ENCODE measurements at places on chromosomes 16 and 17.

DNA sequence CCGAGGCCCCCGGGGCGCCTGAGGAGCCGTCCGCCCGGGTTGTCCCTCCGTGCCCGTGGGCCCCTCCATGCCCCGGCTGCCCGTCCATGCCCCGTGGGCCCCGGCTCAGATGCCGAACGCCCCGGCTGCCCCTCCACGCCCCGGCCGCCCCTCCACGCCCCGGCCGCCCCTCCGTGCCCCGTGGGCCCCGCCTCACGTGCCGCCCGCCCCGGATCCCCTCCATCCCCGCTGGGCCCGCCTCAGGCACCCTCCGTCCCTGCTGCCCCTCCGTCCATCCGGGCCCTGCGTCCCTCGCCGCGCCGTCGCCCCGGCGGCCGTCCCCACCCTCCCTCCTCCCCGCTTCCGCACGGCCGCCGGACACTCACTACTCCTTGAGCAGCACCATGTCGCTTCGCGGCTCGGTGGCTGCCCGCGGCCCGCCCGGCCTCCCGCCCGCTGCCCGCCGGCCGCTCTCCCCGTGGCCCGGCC lies 382 bp downstream of the PITPNA start:
- DNase-seq, result no peak

DNA sequence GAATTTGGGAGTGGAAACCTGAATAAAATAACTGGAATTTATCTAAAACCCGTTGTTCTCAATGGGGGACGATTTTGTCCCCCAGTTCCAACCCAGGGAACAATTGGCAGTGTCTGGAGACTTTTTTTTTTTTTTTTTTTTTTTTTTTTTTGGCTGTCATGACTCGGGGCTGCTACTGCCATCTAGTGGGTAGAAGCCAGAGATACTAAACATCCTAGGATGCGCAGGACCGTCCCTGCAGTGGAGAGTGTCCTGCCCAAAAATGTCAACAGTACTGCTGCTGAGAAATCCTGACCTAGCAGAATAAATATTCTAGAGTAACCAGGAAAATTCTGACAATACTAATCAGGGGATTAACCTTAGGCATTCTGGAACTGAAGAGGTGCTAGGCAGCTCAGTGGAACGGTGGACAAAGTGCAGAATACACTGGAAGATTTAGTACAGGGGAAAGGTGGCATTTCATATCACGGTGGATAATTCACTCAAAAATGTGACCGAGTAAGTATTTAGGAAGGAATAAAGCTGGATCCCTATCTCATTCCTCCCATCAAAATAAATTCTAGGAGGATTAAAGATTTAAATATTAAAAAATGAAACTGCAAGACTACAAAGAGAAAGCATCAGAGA lies 107.6 kb downstream of the SPECC1 start:
- peak; percentile 52 for DNase-seq

GRCh38 chr16:4475880-4476788 lies at the start of gene HMOX2:
Gene HMOX2 (plus strand): TSS chr16:4476398. CDS start chr16:4505525, 29,127 bp downstream.
- DNase-seq, result peak; percentile 96

- no peak for DNase-seq
These were observed 25.7 kb upstream of the ANKRD40CL start for GRCh38 chr17:50793007-50793406.

- DNase-seq, result no peak
These were observed 2.7 kb downstream of the CHTF18 start for GRCh38 chr16:791131-791530.

- DNase-seq, result no peak
These were observed 11.8 kb downstream of the TEFM start for GRCh38 chr17:30894236-30894635.

GRCh38 chr17:79932451-79933306 lies 93.4 kb upstream of the CBX4 start:
- DNase-seq, result no peak

GRCh38 chr17:60604686-60605334 lies 4.8 kb downstream of the PPM1D start:
- DNase-seq, result peak; percentile 94

DNA sequence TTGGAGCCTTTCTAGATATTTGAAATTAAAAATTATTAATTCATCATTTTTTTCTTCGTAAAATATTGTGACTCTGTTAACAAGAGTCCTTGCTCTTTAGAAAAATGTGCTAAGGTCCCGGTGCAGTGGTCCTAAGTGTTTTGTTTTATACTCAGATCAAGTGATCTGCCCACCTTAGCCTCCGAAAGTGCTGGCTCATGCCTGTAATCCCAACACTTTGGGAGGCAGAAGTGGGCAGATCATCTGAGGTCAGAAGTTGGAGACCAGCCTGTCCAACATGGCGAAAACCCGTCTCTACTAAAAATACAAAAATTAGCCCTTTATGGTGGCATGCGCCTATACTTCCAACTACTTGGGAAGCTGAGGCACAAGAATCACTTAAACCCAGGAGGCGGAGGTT lies 82.6 kb upstream of the LGALS9 start:
- no peak for DNase-seq

DNA sequence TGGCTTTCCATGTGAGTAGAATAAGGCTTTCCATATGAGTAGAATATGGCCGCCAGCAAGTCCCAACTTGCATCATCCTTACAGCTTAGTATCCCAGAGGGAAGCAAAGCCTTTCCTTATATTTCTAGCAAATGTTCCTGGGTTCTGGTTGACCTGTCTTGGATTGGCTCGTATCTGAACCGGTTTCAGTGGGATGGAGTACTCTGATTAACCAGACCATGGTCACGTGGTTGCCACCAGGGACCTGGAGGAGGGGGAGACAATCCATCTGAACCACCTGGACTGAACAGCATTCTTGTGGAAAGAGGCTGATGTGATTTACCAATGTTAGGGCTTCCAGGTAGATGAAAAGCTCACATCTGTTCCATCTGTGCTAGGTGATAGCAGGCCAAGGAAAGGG lies 89.0 kb downstream of the SHISA6 start:
- no peak for DNase-seq

- no peak for DNase-seq
These were observed 83.2 kb upstream of the HNF1B start for GRCh38 chr17:37827905-37828650.

- DNase-seq, result no peak
These were observed 506.7 kb downstream of the HAPSTR1 start for GRCh38 chr16:9597967-9598730.

DNA sequence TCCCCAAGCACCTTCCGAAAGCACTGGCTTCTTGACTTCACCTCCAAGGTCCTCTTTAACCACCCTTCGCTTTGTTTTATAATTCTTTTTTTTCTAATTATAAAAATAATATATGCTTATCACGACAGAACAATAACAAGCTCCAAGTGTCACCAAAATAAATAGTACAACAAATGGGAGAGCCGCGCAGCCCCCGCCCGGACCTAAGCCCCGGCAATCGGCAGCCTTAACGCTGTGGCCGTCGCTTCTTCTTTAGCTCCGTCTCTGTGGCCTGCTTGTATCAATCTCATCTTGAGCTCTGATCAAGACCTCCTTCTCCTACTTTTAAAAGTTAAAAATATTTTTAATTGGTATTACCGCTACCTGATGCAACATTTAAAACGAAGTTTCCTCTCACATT lies 42.7 kb downstream of the CYB5D2 start:
- no peak for DNase-seq

DNA sequence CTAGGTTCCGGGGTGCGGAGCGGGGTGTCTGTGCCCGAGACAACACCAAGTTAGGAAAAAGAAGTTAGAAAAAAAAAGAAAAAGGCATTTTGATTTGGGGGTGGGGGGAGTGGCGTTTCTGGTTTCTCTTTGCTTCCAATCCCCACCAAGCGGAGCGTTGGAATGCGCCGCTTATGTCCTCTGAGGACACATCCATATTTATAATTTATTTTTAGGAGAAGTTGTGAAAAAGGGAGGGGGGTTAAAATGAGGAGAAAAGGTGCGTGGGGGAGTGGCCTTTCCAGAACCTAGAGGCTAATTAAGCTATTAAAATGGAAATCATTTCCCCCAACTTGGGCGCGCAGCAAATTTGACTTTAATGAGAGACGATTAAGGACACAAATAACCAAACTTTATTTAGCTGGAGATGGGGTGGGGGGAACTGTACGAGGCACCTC lies 232.1 kb downstream of the MRTFB start:
- peak; percentile 13 for DNase-seq

DNA sequence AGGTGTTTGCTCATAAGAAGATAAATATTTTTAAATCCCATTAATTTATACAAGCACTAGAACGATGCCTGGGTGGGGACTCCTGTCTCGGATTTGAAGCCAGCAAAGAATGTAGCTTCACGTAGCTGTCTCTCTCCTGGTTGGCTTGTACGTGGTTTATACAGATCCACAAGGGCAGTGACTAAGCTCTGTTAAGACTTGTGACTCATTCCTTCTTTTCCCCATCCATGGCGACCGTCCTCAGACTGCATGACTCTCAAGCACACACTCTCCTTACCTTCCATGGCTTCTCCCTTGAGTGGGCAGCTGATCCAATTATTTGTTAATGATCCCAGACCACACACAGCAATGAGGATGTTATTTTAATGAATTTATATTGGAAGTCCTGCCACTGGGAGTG lies 679.7 kb upstream of the SOX9 start:
- DNase-seq, result peak; percentile 97

GRCh38 chr17:75652934-75653549 lies 13.9 kb downstream of the RECQL5 start:
- DNase-seq, result peak; percentile 39

- DNase-seq, result peak; percentile 62
These were observed 43.6 kb downstream of the NOS2 start for GRCh38 chr17:27756467-27757371.

DNA sequence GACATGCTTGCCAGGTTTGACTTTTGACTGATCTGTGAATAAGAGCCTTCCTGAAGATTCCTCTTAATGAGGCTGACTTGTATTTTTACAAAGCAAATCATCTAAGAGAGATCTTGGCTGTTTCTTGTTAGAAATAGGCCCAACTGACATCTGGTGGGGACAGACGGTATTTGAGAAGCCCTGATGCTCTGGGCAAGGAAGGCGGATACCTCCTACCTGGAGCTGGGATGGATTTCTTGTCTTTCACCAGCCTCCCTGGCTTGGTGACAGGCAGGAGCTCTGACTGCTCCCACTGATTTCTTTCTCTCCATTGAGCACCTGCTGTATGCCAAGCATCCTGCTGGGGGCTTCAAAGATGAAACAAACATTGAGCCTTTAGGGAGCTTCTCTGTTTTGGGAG lies 40.4 kb downstream of the AKAP1 start:
- no peak for DNase-seq

- no peak for DNase-seq
These were observed 883 bp downstream of the USH1G start for GRCh38 chr17:74922172-74922571.

GRCh38 chr17:74682028-74682427 lies 30.7 kb downstream of the CD300LF start:
- no peak for DNase-seq

DNA sequence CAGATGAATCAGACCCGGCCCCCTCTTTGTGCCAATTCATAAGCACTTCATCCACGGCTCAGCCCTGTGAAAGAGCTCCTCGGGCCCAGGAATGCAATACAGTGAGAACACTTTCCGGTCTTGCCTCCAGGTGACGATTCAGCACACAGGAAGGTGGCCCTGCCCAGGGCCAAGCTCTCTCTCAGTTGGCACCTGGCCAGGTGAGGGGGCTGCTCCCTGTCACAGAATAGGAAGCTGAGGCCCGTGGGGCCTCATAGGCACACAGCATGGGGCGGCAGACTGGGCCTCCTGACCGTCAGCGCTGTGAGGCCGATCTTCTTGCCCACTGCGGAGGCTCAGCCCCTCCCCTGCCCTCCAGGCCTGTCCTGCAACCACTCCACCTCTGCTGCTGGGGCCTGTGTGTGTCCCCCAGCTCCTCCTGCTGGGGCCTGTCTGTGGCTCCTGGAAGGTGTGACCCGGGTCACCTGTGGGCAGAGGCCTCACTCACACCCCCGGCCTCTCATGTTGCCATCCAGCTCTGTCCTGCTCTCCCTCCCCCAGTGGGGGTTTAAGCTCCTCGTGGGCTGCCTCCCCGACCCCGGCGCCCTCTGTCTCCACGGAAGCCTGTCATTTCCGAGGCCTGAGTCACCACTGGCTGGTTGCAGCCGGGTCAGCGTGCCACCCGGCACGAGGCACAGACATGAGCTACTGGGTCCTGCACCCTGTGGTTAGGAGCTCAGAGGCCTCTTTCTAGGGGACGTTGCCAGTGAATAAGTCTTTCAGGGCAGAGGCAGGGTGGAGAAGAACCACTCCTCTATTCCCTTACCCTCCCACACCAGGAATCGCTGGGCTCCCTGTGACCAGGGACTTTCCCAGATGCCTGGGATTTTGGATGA lies 114.4 kb downstream of the SEC14L1 start:
- peak; percentile 100 for DNase-seq

- DNase-seq, result peak; percentile 20
These were observed 11.5 kb upstream of the TMEM132E start for GRCh38 chr17:34567691-34568465.

DNA sequence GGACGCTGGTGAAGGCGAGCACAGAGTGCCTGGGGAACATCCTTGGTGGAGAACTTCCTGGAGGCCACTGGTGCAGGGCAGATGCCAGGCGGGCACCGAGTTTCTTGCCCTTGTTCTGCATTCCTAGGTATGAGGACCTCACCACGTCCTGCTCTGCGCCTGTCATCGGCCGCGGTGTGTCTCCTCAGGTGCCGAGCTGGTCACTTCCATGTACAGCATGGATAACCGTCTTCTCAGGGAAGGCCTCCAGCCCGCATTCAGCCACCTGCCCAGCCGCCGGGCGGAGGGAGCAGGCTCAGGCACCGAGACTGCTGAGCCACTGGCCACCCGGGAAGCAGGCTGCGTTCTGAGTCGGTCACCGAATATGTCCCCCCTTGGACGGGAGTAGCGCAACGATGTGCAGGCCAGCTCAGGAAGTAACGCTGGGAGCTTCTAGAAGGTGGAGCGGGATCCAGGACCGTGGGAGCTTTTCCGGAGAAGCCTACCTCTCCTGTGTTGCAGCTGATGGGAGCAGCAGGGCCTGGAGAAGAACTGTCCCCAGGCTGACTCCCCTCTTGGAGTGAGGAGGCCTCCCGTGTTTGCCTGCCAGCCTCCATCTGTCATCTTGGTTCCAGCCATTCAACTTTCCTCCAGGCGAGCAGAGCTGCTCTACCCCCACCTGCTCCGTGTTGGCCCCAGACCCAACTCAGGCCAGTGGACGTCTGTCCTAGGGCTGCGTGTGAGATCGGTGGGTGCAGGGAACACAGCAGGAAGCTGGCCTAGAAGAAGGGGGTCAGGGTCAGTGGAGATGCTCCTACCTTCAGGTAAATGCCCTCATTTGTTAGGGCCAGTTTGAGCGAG lies 2.1 kb upstream of the BAIAP2 start:
- DNase-seq, result no peak

DNA sequence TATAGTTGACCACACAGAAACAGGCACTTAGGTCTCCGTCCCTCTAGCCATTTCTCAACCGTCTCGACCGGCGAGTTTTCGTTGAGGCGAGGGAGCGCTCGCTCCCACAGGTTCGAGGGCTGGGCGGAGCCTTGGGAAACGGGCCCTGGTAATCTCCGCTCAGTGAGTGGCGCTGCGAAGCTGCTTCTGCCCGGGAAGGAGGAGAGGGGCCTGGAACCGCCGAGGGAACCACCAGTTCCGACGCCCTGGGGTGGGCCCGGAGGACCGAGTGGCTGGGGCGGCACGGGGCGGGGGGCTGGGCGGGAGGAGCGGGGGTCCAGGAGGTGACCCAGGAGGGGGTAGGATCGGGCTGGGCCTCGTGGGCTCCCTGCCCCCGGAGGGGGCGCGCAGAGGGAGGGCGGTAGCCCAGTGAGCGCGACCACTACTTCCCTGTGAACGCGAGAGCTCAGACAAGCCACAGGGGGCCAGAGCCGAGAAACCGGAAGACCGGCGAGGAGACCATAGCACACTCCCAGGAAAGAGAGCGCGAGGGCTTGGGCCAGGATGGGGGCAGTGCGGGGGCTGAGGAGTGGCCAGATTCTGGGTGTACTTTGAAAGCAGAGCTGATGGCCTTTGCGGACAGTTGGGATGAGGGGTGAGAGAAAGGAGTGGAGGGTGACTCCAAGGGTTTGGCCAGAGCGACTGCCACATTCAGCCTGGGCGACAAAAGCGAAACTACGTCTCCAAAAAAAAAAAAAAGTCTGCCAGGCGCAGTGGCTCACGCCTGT lies 29.9 kb upstream of the ARL4D start:
- DNase-seq, result peak; percentile 82
